ENCODE measurements at places on chromosomes 4 and X.
A peak's percentile ranks its signal among the peaks of the same experiment; 100 is the strongest.

DNA sequence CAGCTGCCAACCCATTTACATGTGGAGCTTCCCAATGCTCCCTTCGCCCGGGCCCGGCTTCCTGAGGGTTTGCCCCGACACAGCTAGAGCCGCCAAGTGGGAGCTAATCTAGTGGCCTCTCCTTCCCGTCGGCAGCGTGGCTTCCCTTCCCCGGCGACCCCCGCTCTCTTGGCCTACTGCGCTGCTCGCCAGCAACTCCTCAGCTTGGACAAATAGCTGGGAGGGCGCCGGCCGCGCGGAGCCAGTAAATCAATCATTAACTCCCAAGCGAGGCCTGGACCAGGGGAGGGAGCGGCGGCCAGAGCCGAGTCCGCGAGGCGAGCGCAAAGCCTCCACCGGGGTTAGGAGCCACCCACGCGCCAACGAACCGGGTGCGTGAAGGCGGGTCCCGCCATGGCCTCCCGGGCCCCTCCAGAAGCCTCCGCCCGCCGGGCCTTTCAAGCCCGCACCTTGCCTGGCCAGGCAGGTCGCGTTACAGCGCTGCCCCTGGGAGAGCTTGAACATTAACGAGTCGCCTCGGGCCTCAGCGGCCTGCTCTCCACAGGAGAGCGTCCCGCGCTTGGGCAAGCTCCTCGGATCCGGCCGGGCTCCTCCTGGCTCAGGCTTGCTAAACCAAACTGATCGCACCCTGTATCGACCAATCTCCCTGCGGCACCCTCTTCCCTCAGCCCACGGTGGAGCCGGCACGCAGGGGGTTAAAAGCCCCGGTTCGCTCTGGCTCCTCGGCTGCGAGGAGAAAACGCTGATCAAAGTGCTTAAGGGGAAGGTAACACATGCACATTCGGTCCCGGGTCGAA is 10.6 kb upstream of the BCOR start:
- no peak for DNase-seq

DNA sequence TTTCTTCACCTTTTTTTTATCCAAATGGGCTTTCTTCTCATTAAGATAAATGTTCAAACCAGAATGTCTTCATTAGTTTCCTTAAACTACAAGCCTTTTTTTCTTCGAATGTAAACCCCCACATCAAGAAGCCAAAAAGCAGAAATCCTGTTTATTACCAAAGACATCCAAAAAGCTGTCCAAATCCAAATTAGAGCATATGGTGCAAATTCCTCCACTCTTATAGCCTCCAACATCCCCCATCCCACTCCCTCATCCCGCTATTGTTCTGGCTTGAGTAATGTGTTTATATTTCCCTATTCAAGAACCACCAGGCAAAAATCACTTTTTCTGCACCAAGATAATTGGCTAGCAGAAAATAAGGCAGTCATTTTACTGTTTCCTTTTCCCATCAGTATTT is 315.1 kb upstream of the ADGRL3 start:
- no peak for DNase-seq

GRCh38 chrX:2466876-2467656 is 33.7 kb downstream of the DHRSX start:
- no peak for DNase-seq

- DNase-seq: peak; percentile 63
Observed at GRCh38 chr4:77734928-77735327, 84.2 kb downstream of the CNOT6L start.

DNA sequence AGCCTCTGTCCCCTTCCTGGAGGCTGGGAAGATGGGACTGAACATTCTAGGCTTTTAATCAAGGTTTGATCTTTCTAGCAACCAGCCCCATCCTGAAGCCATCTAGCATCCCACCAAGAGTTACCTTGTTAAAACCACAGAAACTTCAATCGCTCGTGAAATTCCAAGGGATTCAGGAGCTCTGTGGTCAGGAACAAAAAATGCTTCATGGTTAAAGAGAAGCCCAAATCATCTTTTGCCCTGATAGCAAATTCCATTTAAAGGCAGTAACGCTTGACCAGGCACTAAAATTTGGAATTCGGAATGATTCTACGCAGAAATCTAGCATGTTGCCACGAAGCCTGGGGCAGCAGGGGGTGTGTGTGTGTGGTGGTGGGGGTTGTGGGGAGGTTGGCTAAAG is 47.8 kb downstream of the CASP6 start:
- DNase-seq: no peak

DNA sequence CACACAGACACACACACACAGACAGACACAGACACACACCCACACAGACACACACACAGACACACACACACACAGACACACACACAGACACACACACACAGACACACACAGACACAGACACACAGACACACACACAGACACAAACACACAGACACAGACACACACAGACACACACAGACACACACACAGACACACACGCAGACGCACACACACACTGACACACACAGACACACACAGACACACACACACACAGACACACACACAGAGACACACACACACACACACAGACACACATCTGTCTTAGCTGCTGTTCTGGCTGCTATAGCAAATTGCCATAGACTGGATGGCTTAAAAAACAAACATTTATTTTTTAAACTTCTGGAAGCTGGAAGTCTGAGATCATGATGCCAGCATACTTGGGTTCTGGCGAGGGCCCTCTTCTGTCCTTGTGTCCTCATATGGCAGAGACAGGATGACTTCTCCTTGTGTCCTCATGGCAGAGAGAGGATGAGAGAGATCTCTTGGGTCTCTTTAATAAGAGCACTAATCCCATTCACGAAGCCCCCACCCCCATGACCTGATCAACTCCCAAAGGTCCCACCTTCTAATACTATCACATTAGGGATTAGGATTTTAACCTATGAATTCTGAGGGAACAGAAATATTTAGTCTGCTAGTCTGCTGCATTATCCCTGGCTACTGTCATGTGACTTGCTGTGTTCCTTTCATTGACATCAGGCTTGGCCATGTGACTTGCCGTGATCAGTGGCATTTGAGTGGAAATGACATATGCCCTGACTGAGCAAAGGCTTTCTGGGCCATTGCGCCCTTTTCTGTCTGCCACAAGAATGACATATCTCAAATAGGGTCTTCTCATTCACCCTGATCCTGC is 32.7 kb upstream of the RASGEF1B start:
- DNase-seq: no peak

GRCh38 chr4:25527034-25527433 is 128.6 kb upstream of the SLC34A2 start:
- DNase-seq: peak; percentile 2

- no peak for DNase-seq
Observed at GRCh38 chrX:139201924-139202323, 328.6 kb upstream of the F9 start.

- DNase-seq: no peak
Observed at GRCh38 chr4:73347497-73347896, 56.6 kb upstream of the ALB start.

Data from fibroblast of mammary gland (primary cell).